ENCODE measurements at places on chromosomes 2 and 18. TPM values are rescaled to one million over a fixed set of nuclear protein-coding genes. Genes with fewer than 3 reads are reported as not detected.

Gene COBLL1
- 119 TPM for total RNA-seq

Gene NCKAP5
- 10.5 TPM for total RNA-seq

Gene TNS1
- total RNA-seq = 703 TPM

Gene SMYD1
- 0.49 TPM for total RNA-seq

Gene KANSL3
- 59.9 TPM for total RNA-seq

Gene ANKZF1
- total RNA-seq = 46.9 TPM

Gene SLC40A1
- 48.6 TPM for total RNA-seq
